ENCODE measurements at places on chromosomes 7 and 10.

- no peak for DNase-seq
- H3K4me1 ChIP-seq: peaks cover 4% of the 10 kb centered on the region
- no peaks in the 10 kb centered on the region for H3K36me3 ChIP-seq
Observed at GRCh38 chr7:16929146-16929762, 47.5 kb upstream of the AGR3 start.

DNA sequence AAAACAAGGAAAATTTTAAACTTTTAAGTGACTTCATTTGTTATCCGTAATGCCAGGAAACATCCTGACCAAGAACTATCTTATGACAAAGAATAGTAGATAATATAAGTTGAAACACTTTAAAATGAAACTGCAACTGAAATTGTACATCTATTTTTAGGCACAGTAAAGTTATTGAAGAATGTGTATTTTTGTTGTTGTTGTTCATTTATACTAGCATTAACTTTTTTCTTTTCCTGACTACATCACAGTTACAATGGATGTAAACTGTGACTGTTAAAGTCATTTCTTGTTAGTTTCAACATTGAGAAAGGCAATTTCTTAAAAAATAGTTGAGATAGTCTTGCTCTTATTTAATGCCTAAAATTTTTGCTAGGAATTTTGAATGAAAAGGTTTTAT, 2.6 kb downstream of the CPED1 start:
- no peak overlapping the region for H3K27ac ChIP-seq
- peaks cover 16% of the 10 kb centered on the region for H3K4me1 ChIP-seq
- no peak for DNase-seq
- no peak overlapping the region for H3K4me3 ChIP-seq

DNA sequence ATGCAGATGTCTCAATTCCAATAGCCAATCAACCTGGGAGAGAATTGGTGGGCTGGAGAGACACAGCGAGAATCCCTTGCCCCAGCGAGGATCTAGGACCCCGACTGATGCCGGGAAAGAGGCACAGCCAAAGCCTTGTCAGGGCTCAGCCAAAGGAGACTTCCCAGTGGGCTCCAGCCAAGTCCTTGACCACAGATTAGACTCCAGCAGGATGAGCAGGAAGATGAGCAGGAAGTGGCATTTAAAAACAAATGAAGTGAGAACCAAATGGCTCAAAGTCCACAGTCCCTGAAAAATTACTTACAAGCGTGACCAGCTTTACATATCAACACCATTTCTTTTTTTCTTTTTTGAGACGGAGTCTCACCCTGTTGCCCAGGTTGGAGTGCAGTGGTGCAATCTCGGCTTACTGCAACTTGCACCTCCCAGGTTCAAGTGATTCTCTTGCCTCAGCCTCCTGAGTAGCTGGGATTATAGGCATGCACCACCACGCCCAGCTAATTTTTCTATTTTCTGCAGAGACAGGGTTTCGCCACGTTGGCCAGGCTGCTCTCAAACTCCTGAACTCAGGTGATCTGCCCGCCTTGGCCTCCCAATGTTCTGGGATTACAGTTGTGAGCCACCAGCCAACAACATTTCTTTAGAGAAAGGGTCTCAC, 40.2 kb downstream of the CTBP2 start:
- DNase-seq: no peak
- H3K36me3 ChIP-seq: peaks cover 29% of the 10 kb centered on the region
- H3K27me3 ChIP-seq: no peaks in the 10 kb centered on the region
- no peak overlapping the region for H3K4me3 ChIP-seq
- peaks cover 91% of the 10 kb centered on the region for H3K4me1 ChIP-seq

DNA sequence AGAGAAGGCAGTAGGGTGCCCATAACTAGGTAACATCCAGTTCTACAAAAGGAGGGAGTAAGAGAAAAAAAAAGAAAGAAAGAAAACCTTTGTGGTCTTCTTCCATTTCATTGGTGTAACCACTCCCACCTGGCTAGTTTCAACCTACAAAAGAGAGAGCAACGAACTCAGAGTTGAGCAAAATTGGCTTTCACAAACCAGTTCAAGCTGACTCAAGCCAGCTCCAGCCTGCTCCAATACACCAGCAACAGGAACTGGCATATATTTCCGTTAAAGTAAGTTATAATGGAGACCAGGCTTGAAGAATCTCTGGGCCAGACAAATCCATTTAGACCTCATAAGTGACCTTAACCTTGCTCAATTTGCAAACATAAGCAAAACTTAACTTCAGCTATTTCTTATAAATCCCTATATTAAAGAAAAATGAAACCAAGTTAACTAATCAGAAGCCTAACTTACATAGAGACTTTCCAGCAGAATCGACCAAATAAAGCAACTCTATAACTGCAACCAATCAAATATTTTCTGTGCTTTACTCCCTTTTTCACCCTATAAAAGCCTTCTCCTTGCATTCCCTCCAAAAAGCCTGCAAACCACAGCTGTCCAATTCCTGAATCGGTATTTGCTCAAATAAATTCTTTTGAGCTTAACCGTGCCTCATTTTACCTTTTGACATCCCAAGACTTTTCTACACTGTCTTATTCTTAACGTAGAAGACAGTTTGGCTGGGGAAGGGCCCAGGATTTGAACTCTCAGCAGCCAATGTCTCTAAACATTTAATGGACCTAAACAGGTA, 10.1 kb downstream of the ANKRD22 start:
- H3K4me1 ChIP-seq: no peaks in the 10 kb centered on the region
- H3K36me3 ChIP-seq: no peaks in the 10 kb centered on the region
- DNase-seq: no peak
- no peak overlapping the region for H3K27ac ChIP-seq
- H3K4me3 ChIP-seq: no peak overlapping the region

DNA sequence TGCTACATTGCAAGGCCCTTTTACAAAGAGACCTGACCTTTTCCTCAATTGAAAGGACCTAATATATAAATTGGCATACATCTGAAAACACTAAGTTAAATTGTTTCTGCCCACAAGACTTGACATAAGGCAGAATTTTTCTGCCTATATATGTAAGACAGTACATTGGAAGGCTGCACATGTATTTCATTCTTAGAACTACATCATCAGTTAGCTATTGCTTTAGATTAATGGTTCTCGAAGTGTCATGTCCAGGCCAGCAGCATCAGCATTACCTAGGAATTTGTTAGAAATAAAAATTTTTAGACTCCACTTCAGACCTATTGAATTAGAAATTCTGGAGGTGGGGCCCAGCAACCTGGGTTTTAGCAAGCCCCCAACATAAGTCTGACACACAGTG, 373.9 kb downstream of the LRRTM3 start:
- H3K36me3 ChIP-seq: no peaks in the 10 kb centered on the region
- no peak overlapping the region for H3K4me3 ChIP-seq
- H3K27me3 ChIP-seq: no peaks in the 10 kb centered on the region
- DNase-seq: no peak

GRCh38 chr7:33998476-33998875, 93.1 kb downstream of the BMPER start:
- no peaks in the 10 kb centered on the region for H3K36me3 ChIP-seq
- DNase-seq: no peak
- no peak overlapping the region for H3K27ac ChIP-seq
- H3K27me3 ChIP-seq: no peaks in the 10 kb centered on the region
- peaks cover 20% of the 10 kb centered on the region for H3K4me1 ChIP-seq

GRCh38 chr7:120876922-120877321, 19.0 kb upstream of the TSPAN12 start:
- no peaks in the 10 kb centered on the region for H3K36me3 ChIP-seq
- H3K4me3 ChIP-seq: no peak overlapping the region
- DNase-seq: no peak

GRCh38 chr7:97733276-97734161, 1.6 kb downstream of the TAC1 start:
- H3K4me3 ChIP-seq: peak overlapping the region; percentile 85
- H3K36me3 ChIP-seq: no peaks in the 10 kb centered on the region
- H3K4me1 ChIP-seq: peaks cover 29% of the 10 kb centered on the region
- H3K27me3 ChIP-seq: peaks cover 83% of the 10 kb centered on the region
- peak; percentile 69 for DNase-seq

DNA sequence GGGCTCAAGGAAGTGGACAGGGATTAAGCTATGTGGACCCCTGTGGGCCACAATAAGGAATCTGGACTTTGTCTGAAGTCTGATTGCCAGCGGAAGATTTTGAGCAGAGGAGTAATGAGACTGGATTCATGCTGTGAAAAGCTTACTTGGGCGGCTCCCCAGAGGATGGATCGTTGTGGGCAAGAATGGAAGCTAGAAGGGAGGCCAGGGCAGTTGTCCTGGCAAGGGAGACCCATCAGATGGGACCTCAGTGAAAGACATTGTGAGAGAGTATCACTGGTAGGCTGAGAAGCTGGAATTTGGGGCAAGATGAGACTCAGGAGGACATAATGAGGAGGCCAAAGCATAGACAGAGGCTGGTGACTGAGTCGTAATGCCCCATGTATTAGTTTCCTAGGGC, 15.6 kb downstream of the ABCC2 start:
- H3K27me3 ChIP-seq: no peaks in the 10 kb centered on the region
- no peaks in the 10 kb centered on the region for H3K36me3 ChIP-seq
- no peak overlapping the region for H3K27ac ChIP-seq
- no peak for DNase-seq
- no peaks in the 10 kb centered on the region for H3K4me1 ChIP-seq
- no peak overlapping the region for H3K4me3 ChIP-seq

DNA sequence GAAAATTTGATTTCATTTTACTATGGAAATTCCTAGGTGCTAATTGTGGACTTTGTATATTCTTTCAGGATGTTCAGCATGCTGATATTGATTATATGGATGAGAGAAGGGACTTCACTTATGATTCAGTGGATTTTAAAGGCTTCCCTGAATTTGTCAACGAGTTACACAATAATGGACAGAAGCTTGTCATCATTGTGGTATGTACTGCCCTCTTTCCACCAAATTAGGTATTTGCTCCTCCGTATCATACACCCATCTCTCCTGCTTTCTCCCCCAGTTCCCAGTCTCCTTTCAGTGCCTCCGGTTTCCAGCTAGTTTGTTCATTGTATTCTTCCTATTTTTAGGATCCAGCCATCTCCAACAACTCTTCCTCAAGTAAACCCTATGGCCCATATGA, 34.6 kb downstream of the MGAM start:
- H3K4me1 ChIP-seq: no peaks in the 10 kb centered on the region
- H3K4me3 ChIP-seq: no peak overlapping the region
- no peak overlapping the region for H3K27ac ChIP-seq
- no peaks in the 10 kb centered on the region for H3K36me3 ChIP-seq
- H3K27me3 ChIP-seq: no peaks in the 10 kb centered on the region

GRCh38 chr7:122438006-122438405, 133.5 kb upstream of the FEZF1 start:
- H3K4me1 ChIP-seq: peaks cover 89% of the 10 kb centered on the region
- no peaks in the 10 kb centered on the region for H3K36me3 ChIP-seq
- no peaks in the 10 kb centered on the region for H3K27me3 ChIP-seq
- DNase-seq: no peak
- H3K27ac ChIP-seq: peak overlapping the region; percentile 97

DNA sequence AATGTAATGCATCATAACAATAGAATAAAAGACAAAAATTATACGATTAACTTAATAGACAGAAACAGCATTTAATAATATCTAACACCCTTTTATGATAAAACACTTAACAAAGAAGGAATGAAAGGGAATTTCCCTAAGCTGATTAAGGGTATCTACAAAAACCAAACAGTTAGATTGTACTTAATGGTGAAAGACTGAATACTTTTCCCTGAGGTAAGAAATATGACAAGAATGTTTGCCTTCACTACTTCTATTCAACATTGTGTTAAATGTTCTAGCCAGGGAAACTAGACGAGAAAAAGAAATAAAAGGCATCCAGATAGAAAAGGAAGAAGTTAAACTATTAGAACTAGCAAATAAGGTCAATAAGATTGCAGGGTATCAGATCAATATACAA, 276.9 kb downstream of the BAMBI start:
- H3K27ac ChIP-seq: no peak overlapping the region
- H3K4me1 ChIP-seq: no peaks in the 10 kb centered on the region
- H3K36me3 ChIP-seq: no peaks in the 10 kb centered on the region
- DNase-seq: no peak
- no peaks in the 10 kb centered on the region for H3K27me3 ChIP-seq

DNA sequence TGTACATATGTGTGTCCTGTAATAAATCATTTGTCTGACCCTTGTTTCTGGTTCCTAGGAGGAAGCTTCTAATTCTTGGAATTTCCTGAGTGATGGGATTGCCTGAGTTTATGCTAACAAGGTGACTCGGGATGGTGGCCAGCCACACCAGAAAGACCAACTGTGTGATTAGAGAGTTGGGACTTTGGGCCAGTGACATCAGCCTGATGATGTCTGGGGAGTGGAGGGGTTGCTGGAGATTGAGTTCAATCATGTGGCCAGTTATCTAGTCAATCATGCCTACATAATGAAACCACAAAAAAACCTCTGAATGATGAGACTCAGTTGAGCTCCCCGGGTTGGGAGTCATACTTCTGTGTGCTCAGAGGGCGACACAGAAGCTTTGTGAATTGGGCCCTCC, 23.5 kb upstream of the CARD11 start:
- no peaks in the 10 kb centered on the region for H3K27me3 ChIP-seq
- no peak overlapping the region for H3K27ac ChIP-seq
- H3K4me3 ChIP-seq: no peak overlapping the region

DNA sequence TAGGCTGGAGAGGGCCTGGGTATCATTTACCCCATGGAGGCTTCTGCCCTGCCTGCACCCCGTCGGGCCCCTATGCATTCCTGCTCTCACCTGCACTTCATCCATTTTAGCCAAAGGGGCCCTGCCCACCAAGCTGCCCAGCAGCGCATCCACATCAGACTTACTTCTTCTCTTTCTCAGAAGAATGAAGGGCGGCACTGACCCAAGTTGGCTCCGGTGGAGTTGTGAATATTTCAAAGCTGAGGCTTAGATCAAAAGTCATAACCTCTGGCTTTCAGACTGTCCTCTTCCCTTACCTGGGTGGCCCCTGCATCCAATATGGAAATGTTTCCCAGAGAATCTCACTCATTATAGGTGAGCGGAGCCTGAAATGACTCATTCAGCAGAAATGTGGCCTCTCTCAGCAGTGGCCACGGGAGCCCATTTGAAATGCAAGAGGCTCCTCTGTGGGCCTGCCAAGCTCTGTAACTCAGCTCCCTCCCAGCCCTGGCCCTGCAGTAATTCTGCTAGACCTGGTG, 117.6 kb upstream of the TCF7L2 start:
- peaks cover 65% of the 10 kb centered on the region for H3K4me1 ChIP-seq
- H3K27ac ChIP-seq: peak overlapping the region; percentile 96
- H3K27me3 ChIP-seq: peaks cover 26% of the 10 kb centered on the region
- peak overlapping the region; percentile 58 for H3K4me3 ChIP-seq

DNA sequence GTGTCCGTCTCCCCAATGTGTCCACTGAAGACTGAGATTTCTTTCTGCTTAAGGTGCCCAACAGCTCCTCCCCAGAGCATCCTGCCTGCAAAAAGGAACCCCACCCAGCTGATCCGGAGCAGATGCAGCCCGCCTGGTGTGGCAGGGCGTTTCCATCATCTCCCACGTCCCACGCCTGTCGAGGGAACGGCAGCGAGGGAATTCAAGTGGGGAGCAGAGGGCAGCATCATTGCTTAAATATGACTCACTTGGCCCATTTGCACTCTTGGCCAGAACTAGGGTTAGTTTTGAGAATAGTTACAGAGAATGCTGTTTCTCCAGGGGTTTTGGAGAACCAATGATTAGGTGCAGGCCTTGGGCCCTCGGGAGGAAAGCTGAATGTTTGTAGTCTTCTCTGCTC, 20.8 kb downstream of the VWA2 start:
- H3K36me3 ChIP-seq: peaks cover 6% of the 10 kb centered on the region
- no peak for DNase-seq
- H3K27ac ChIP-seq: no peak overlapping the region
- H3K4me1 ChIP-seq: peaks cover 14% of the 10 kb centered on the region
- no peaks in the 10 kb centered on the region for H3K27me3 ChIP-seq
- no peak overlapping the region for H3K4me3 ChIP-seq

GRCh38 chr10:16976803-16977202, 152.8 kb downstream of the CUBN start:
- no peak overlapping the region for H3K4me3 ChIP-seq
- H3K27ac ChIP-seq: no peak overlapping the region
- DNase-seq: no peak
- H3K36me3 ChIP-seq: no peaks in the 10 kb centered on the region
- no peaks in the 10 kb centered on the region for H3K27me3 ChIP-seq
